ENCODE measurements at places on chromosomes 6 and 20.

- no peak for DNase-seq
Observed at GRCh38 chr6:154508573-154509375, 1.7 kb downstream of the CNKSR3 start.

DNA sequence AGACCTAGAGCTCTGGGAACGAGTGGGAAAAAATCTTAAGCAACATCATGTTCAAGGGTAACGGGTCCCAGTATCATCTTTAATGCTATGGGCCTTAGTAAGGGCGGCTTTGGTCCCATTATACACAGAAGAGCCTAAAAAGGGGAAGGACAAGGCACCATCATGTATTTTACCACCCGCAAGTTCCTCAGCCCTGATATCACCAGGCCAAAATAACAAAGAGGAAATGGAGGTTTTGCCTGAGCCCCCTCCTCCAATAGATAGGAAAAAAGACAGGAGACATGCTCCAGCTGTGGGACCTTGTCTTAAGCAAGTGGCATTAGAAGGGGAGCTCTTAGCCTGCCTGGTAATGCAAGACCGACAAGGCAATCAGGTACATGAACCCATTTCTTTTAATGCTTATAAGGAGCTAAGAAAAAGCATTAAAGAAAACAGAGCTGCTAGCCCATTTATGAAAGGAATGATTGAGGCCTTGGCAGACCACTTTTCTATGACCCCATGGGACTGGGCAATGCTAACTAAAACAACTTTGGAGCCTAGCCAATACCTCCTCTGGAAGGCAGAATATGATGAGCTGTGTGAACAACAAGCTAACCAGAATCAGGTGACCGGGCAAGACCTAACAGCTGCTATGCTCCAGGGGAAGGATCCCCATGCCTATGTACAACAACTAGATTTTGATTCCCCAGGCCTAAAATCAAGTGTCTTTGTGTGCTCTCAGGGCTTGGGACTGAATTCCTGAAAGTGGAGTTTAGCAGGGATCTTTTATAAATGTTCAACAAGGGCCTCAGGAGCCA lies 23.2 kb downstream of the HLA-DPA1 start:
- no peak for DNase-seq

DNA sequence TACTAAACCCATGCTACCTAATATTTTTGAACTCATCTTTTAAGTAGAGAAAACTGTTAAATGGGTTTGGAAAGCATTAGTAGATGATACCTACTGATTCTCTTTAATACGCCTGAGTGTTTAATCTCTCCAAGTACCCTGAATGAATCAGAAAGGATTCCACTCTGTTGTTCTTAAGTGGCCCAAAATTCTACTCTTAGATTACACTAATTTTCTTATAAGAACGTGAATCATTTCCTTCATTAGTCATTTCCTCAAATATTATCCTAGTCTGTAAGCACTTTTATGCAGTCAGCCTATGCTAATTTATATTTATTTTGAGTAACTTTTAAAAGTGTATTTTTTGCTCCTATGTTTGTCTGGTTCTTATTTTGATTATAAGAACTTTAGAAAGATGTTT lies 380.0 kb downstream of the BTBD9 start:
- no peak for DNase-seq

DNA sequence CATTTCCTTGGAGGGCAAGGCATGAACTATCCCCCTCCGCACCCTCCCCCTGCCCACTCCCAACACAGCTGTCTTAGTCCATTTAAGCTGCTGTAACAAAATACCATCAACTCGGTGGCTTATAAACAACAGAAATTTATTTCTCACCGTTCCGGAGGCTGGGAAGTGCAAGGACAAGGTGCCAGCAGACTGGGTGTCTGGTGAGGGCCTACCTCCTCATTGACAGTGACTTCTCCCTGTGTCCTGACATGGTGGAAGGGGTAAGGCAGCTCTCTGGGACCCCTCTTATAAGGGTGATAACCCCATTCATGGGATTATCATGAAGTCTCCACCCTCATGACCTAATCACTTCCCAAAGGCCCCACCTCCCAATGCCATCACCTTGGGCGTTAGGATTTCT lies 114.3 kb upstream of the MAFB start:
- DNase-seq: no peak

DNA sequence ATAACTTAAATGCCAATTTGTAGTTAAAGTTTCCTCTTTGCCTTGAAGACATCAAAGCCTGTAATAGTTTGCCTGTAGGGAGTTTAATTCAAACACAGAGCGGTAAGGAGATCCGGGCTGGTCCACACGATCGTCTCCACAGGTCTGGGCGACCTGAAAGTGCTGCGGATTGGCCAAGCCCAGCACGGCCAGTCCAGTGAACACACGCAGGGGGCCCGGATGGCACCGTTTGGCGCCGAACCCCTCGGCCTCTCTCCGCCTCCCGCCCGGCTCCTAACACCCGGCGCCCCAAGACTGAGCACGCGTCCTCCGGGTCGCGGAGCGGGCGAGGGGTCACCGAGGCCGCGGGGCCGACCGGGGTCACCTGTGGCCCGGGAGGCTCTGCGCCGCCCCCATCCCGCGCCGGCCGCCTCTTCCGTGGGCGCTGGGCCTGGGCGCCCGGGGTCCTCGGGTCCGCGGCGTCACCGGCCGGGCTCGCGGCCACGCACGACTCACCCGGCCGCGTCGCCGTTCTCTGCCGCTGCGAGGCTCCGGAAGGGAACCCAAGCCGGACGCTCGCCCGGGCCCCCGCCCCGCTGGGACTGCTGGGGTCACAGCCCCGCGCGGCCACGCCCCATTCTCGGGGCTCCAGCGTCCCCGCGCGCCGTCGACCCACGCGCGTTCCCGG lies 481 bp downstream of the SERPINB6 start:
- peak; percentile 95 for DNase-seq

DNA sequence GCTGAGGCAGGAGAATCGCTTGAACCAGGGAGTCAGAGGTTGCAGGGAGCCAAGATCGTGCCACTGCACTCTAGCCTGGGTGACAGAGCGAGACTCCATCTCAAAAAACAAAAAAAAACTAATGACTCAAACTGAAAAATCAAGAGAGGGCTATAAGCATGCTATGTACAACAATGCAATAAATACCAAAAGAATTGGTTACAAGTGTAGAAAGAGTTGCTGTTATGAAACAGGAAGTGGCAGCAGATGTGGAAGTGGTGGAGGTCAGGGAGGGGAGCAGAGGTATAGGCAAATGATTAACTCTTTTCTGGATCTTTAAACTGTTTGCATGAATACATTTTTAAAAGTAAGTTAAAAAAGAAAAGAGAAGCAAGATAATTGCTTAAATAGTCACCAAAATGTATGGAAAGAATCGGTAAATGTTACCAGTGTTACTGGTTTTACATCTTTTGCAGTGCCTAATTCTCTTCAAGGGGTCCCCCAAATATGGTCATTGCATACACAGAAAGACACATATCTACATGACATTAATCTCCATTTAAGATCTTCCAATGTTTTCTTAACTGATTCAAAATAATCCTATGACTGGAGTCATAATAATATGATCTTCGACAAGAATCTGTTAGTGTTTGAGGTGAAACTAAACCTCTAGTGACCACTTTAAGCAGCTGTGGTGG lies 15.0 kb downstream of the CALHM6 start:
- no peak for DNase-seq

GRCh38 chr20:58144096-58144495 lies 84.4 kb downstream of the ANKRD60 start:
- no peak for DNase-seq

DNA sequence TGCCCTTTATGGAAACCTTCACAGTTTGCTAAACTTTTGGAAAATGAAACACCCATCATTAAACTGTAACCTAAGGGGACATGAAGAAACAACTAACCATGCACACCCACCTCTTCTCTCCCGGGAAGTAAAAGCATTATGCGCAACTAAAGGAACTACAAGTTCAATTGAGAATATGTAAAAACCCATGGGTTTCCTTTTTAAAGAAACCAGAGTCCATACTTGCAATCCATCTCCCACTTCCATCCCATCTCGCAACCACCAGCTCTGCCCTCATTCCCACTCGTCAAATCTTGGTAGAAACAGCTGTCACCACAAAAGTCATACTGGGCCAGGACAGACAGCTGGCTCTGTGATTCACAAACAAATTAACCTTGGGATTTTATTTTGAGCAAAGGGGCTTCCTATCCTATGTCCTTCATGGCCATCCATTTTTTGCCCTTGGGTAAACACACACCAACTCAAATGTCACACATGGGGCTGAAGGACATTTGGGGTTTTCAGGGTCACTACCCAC lies 81.5 kb downstream of the HAO1 start:
- no peak for DNase-seq

GRCh38 chr6:148463671-148464070 lies 121.0 kb downstream of the SASH1 start:
- no peak for DNase-seq

DNA sequence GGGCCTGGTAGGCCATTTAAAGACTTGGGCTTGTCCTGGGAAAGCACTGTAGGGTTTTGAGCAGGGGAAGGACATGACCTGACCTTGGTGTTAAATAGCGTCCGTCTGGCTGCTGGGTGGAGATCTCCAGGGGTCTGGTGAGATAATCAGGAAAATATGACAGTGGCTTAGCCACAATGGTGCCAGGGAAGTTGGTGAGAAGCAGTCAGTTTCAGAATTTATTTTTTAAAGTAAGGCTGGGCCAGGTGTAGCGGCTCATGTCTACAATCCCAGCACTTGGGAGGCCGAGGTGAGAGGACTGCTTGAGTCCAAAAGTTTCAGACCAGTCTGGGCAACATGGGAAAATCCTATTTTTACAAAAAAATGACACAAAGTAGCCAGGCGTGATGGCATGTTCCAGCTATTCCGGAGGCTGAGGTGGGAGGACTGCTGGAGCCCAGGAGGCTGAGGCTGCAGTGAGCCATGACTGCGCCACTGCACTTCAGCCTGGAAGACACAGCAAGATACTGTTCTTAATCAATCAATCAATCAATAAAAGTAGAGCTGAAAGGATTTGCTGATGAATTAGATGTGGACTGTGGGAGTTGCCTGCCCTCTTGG lies 41.4 kb downstream of the BCL2L1 start:
- peak; percentile 51 for DNase-seq

DNA sequence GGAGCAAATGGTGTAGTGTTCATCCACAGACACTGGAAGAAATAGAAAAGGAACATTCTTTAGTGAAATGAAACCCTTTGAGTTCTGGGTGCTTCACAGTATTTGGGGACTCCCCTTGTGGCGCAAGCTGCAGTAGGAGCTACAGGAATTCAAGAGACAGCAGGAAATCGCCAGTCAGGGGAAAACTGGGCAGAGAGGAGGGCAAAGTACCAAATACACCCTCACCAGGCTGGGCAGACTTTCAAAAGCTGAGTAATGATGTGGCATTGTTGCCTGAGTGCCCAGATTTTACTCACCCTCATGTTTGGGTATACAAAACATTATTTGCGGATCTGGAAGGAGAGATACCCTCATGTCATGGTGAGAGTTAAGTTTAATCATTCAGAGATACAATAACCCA lies 97.9 kb downstream of the SOD2 start:
- no peak for DNase-seq

- DNase-seq: no peak
Observed at GRCh38 chr6:151096691-151097606, 142.8 kb upstream of the AKAP12 start.

GRCh38 chr20:59992526-59993084 lies 34.4 kb downstream of the CDH26 start:
- no peak for DNase-seq

DNA sequence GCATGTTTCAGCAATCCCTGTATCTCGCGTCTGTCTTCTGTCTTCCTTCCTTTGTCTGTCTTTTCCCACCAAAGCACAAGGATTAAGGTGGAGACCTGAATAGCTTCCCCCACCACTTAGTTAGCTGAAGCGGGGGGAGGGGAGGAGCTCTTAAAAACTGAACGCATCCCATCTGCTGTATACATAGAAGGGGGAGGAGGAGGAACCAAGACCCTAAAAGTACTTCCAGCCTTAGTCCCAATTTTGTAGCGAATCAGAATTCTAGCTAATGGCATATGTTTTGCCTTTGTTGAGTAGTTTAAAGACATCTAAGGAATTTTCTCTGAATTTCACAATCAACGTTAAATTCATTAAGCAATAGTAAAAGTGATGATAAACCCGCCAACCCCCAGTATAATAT lies 47.9 kb downstream of the GNAS start:
- DNase-seq: no peak

GRCh38 chr20:38300438-38300837 lies 3.5 kb upstream of the BPI start:
- no peak for DNase-seq

GRCh38 chr6:44105146-44105545 lies 22.1 kb downstream of the MRPL14 start:
- DNase-seq: no peak

DNA sequence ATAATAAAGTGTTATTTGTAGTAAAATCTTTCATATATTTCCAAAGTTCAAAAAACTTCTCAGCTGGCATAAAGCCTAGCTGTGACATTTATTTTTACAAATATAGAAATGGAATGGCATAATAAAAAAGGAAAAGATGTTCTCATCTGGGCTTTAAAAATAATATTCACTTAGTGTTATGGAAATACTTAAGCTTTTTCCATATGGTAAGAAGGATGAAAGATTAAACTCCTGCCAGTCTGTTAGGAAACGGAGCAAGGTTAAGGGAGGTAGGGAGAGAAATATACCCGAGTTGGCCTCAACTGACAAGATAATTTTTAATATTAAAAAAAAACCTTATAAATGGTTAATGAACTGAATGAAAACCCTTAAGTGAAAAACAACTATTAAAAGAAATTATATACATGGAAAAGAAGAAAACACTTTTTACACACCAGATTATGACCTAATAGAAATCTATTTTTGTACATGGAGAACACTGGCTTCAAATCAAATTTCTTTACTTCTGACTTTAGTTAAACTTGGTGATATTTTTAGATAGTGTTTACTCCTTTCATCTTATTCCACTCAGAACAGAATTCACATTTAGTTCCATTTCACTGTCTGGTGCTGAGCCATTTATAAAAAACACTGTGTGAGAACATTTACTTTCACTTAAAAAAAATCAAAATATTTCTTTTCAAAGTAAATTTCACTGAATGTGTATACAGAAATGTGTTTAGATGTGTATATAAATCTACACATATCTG lies 137.0 kb downstream of the DST start:
- no peak for DNase-seq

DNA sequence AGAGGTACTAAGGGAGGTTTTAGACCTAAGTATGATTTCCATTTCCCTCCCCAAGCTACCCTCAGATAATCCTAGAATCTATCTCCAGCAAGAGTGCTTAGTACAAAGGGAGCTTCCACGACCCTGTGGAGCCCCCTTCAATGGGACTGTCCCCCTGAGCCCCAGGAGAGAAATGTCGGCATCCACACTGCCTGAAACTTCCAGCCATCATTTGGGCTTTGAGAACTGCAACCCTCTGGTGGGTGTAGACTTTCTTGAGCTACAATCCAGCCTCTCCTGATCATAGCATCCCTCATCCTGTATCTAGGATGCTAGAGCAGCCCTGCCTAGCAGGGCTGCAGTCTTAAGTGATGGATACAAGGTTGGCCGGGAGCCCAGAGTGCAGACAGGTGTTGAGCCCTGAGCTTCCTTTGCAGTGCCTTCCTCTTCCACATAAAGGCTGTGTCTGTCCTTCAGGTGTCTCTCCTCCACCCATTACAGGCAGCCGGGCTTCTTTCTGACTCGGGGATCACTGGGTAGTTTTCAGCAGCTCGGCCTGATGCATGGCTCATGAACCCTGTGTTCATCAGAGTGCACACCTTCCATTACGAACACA lies 424.5 kb downstream of the PREX1 start:
- DNase-seq: no peak

Data from posterior vena cava (tissue), 2 donors.